ENCODE measurements at places on chromosomes 2 and 18.

DNA sequence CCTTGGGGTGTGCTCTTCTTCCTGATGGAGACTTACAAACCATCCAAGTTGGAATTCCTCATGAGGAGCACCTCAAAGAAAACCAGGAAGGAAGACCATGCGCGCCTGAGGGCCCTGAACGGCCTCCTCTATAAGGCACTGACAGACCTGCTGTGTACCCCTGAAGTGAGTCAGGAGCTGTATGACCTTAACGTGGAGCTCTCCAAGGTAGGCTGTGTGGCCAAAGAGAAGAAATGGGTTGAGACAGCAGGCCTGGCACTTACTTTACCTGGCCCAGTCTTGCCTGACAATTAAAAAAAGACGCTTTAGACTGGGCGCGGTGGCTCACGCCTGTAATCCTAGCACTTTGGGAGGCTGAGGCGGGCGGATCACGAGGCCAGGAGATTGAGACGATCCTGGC lies 3.1 kb downstream of the RBFA start:
- DNase-seq, result no peak
- peaks cover 9% of the 10 kb centered on the region for H3K4me1 ChIP-seq
- H3K27ac ChIP-seq, result no peak overlapping the region
- H3K27me3 ChIP-seq, result no peaks in the 10 kb centered on the region

- no peaks in the 10 kb centered on the region for H3K36me3 ChIP-seq
- H3K27me3 ChIP-seq, result no peaks in the 10 kb centered on the region
- H3K4me1 ChIP-seq, result no peaks in the 10 kb centered on the region
These were observed 38.9 kb downstream of the ID2 start for GRCh38 chr2:8720741-8721140.

GRCh38 chr2:182715121-182715891 lies 751 bp upstream of the DNAJC10 start:
- peak overlapping the region; percentile 47 for H3K4me3 ChIP-seq
- H3K4me1 ChIP-seq, result no peaks in the 10 kb centered on the region
- no peaks in the 10 kb centered on the region for H3K27me3 ChIP-seq
- no peaks in the 10 kb centered on the region for H3K36me3 ChIP-seq

GRCh38 chr2:233414777-233415570 lies 60.7 kb downstream of the DGKD start:
- H3K4me3 ChIP-seq, result no peak overlapping the region
- no peak for DNase-seq
- no peak overlapping the region for H3K27ac ChIP-seq
- peaks cover 11% of the 10 kb centered on the region for H3K4me1 ChIP-seq
- H3K36me3 ChIP-seq, result no peaks in the 10 kb centered on the region

- no peaks in the 10 kb centered on the region for H3K36me3 ChIP-seq
- peak; percentile 36 for DNase-seq
- H3K4me3 ChIP-seq, result no peak overlapping the region
- no peaks in the 10 kb centered on the region for H3K27me3 ChIP-seq
- H3K4me1 ChIP-seq, result no peaks in the 10 kb centered on the region
These were observed 8.8 kb downstream of the GKN2 start for GRCh38 chr2:68943581-68944568.

GRCh38 chr18:45066210-45066609 lies 385.5 kb downstream of the SETBP1 start:
- no peaks in the 10 kb centered on the region for H3K4me1 ChIP-seq
- no peak overlapping the region for H3K27ac ChIP-seq
- H3K36me3 ChIP-seq, result no peaks in the 10 kb centered on the region

- DNase-seq, result no peak
- no peaks in the 10 kb centered on the region for H3K27me3 ChIP-seq
- no peaks in the 10 kb centered on the region for H3K4me1 ChIP-seq
- H3K4me3 ChIP-seq, result no peak overlapping the region
These were observed 694.6 kb upstream of the ACVR2A start for GRCh38 chr2:147150241-147150635.

DNA sequence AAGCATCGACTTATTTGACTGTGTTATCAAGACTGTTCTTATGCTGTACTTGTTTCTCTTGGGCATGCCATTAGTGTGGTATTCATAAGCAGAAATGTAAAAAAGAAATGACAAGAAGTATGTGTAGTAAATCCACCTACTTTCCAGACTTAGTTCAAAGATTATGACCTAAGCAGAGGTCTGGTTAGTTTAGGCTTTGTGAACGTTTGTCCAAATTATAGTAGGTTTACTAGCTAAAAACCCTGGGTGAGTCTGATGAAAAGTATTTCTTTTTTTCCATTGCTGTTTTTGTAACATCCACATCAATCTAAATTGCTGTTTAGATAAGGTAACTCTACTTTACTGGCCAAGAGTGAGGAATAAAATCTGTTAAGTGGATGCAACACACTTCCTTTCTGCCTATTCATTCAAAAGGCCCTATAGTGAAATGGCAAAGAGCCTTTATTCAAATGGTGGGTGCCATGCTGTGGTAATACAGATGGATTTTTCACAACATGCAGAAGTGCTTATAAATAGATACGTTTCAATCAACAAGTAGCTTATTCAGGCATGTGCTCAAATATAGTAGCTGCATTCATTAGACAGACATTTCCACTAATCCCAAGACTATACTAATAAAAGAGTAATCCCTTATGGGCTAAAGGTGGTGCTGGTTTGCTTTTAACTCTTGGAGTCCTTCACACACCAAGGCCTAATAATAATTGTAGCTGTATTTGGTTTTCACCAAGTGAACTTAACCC lies 122.5 kb upstream of the LTBP1 start:
- no peaks in the 10 kb centered on the region for H3K27me3 ChIP-seq
- H3K4me1 ChIP-seq, result peaks cover 9% of the 10 kb centered on the region
- DNase-seq, result no peak
- H3K36me3 ChIP-seq, result no peaks in the 10 kb centered on the region
- no peak overlapping the region for H3K4me3 ChIP-seq

GRCh38 chr2:178674122-178674521 lies 133.1 kb downstream of the TTN start:
- no peak overlapping the region for H3K27ac ChIP-seq
- no peaks in the 10 kb centered on the region for H3K36me3 ChIP-seq
- no peaks in the 10 kb centered on the region for H3K27me3 ChIP-seq
- no peaks in the 10 kb centered on the region for H3K4me1 ChIP-seq
- DNase-seq, result no peak

GRCh38 chr2:24613154-24613814 lies 122.2 kb downstream of the NCOA1 start:
- no peak overlapping the region for H3K27ac ChIP-seq
- no peaks in the 10 kb centered on the region for H3K36me3 ChIP-seq
- no peak overlapping the region for H3K4me3 ChIP-seq
- DNase-seq, result no peak

DNA sequence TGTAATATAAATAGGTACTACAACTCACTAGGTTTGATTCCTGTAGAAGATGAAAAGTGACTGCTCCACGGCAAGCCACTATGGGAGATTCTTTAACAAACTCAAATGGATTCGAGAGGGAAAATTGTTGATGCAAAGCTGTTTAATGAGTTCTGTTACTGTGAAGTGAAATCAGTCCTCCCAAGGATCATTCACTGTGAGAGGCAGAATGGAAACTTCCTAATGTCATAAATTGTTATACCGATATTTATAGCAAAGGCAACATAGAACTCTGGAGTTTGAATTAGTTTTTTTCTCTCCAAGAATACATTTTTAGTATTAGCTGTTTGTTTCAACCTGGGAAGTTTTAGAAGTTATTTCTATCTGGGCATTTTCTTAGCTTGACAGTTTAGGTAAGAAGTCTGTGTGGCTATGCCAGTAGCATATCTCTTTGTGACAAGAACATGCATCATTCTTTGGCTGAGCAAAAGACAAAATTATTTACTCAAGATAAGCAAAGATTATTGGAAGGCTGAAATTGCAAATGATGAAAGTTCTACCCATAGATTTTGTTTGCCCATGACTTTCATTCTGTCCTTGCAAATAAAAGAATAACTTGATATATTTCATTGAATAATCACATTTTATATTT lies 979.7 kb downstream of the DPP10 start:
- no peak overlapping the region for H3K4me3 ChIP-seq
- H3K27me3 ChIP-seq, result no peaks in the 10 kb centered on the region
- H3K36me3 ChIP-seq, result no peaks in the 10 kb centered on the region
- H3K27ac ChIP-seq, result no peak overlapping the region
- no peaks in the 10 kb centered on the region for H3K4me1 ChIP-seq
- no peak for DNase-seq

GRCh38 chr2:96489663-96490062 lies 15.5 kb downstream of the NEURL3 start:
- no peaks in the 10 kb centered on the region for H3K4me1 ChIP-seq
- no peak for DNase-seq
- no peak overlapping the region for H3K4me3 ChIP-seq
- H3K27ac ChIP-seq, result no peak overlapping the region

- H3K27me3 ChIP-seq, result no peaks in the 10 kb centered on the region
- no peaks in the 10 kb centered on the region for H3K4me1 ChIP-seq
- H3K27ac ChIP-seq, result no peak overlapping the region
- peak overlapping the region; percentile 29 for H3K4me3 ChIP-seq
- no peaks in the 10 kb centered on the region for H3K36me3 ChIP-seq
- DNase-seq, result peak; percentile 57
These were observed 109.2 kb downstream of the TMEM18 start for GRCh38 chr2:567865-568638.

- no peaks in the 10 kb centered on the region for H3K4me1 ChIP-seq
- H3K27me3 ChIP-seq, result no peaks in the 10 kb centered on the region
- H3K4me3 ChIP-seq, result no peak overlapping the region
- no peak for DNase-seq
These were observed 80.3 kb downstream of the SLC66A3 start for GRCh38 chr2:11235583-11235982.

DNA sequence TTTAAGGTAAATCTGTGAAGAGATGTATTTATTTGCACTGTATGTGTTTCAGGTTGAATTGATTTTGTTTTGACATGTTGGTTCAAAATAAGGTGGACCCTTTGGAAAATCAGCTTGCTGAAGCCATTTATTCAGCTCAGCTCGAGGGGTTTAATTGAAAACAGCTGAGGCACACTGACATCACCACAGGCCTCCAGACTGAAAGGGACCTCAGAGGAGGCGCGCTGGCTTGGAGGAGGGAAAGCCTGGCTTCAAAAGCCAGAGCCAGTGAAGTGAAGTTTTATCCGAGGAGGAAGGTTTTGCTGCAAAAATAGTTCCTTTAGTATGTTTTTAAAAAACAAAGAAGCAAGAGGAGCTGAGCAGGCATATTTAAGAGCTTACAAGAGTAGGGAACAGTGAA lies 26.9 kb upstream of the DNMT3A start:
- no peak for DNase-seq
- no peak overlapping the region for H3K27ac ChIP-seq
- H3K4me1 ChIP-seq, result no peaks in the 10 kb centered on the region
- no peak overlapping the region for H3K4me3 ChIP-seq
- no peaks in the 10 kb centered on the region for H3K27me3 ChIP-seq

DNA sequence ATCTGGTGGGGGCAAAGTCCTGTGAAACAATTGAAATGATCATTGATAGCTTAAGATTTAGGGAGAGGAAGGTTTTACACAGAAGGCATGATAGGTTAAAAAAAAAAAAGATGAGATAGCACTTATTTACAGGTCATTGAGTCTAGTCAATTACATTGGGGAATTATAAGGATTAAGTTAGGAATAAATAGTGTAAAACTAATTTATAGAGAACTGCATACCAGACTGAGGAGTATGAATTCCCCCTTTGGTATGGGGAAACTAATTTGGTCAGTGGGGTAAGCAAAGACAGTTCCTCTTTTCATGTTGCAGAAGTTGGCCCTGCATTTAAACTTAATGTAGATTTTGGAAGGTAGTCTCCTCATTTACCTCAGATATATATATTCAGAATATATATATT lies 10.8 kb downstream of the GLS start:
- H3K27me3 ChIP-seq, result no peaks in the 10 kb centered on the region
- H3K36me3 ChIP-seq, result no peaks in the 10 kb centered on the region
- DNase-seq, result no peak
- H3K4me1 ChIP-seq, result peaks cover 70% of the 10 kb centered on the region
- no peak overlapping the region for H3K27ac ChIP-seq

DNA sequence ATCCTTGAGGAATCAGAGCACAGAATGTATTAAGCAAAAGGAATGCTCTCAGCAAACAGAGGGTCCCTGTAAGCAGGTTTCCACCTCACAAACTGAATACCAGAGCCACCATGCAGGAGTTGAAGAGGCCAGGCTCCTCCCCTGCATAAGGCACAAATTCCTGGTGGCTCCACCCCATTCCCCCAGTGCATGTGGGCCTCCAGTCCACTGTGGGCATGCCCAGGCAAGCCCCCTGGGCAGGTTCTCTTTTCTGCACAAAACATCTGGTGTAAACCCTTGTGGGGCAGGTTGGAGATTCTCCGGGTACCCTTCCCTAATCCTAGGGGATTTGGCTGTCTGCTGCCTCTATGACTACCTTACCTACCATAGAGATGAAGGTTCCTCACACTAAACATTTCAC lies 166.5 kb downstream of the PTPRM start:
- H3K27ac ChIP-seq, result no peak overlapping the region
- no peak overlapping the region for H3K4me3 ChIP-seq
- no peaks in the 10 kb centered on the region for H3K4me1 ChIP-seq
- no peaks in the 10 kb centered on the region for H3K27me3 ChIP-seq

GRCh38 chr2:228105526-228106250 lies 75.8 kb downstream of the SPHKAP start:
- no peaks in the 10 kb centered on the region for H3K36me3 ChIP-seq
- H3K4me3 ChIP-seq, result no peak overlapping the region
- no peaks in the 10 kb centered on the region for H3K27me3 ChIP-seq
- no peak for DNase-seq
- no peak overlapping the region for H3K27ac ChIP-seq

DNA sequence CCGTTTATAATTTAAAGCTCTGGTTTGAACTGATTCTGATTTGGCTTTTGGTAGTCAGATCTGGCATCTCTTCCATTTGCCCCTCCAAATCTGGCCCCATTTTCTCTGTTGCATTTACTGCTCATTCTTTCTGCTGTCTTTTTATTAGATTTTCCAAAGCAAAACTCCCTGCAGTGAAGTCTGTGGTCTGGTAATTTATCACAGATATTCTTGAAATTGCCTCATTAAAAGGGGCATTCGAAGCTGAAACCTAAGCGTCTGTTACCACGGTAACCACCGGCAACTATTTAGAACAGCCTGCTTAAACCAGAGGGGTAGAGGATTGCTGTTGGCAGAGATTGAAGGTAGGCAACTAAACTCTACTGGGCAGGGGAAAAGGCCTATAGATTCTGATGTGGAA lies 111.5 kb upstream of the UPP2 start:
- H3K4me3 ChIP-seq, result no peak overlapping the region
- no peak overlapping the region for H3K27ac ChIP-seq
- H3K4me1 ChIP-seq, result no peaks in the 10 kb centered on the region
- no peak for DNase-seq
- H3K27me3 ChIP-seq, result no peaks in the 10 kb centered on the region
- no peaks in the 10 kb centered on the region for H3K36me3 ChIP-seq

- no peaks in the 10 kb centered on the region for H3K4me1 ChIP-seq
- no peaks in the 10 kb centered on the region for H3K36me3 ChIP-seq
- no peak overlapping the region for H3K27ac ChIP-seq
These were observed 107.3 kb upstream of the TLK1 start for GRCh38 chr2:171267855-171268629.

Measured in tibial nerve (tissue), 4 donors.